ENCODE measurements at places on chromosomes 16 and 17. TPM values are rescaled to one million over a fixed set of nuclear protein-coding genes. Genes with fewer than 3 reads are reported as not detected.

The SYNGR3 gene
- total RNA-seq, result 3.8 TPM

The SULT1A4 gene
- total RNA-seq, result 5.8 TPM

The CEP295NL gene
- 6.6 TPM for total RNA-seq

The GRIN2C gene
- total RNA-seq, result 0.17 TPM

The SLC35G6 gene
- not detected for total RNA-seq

The ITGA2B gene
- total RNA-seq, result 0.42 TPM

All from esophagus muscularis mucosa (tissue), 4 donors.